Epithelial cell of alveolus of lung (primary cell): ENCODE measurements at places on chromosomes 3 and 15. TPM values are rescaled to one million over a fixed set of nuclear protein-coding genes. Genes with fewer than 3 reads are reported as not detected.

The MEGF11 gene
- not detected in 2 replicates for total RNA-seq

The RHCG gene
- under 0.01 TPM in 1 of 2 replicates, not detected in the other for total RNA-seq

The DLL4 gene
- total RNA-seq: 0.88 and 3.1 TPM in 2 replicates

The LIPH gene
- under 0.01 and 0.78 TPM in 2 replicates for total RNA-seq

The NXPE3 gene
- 16.4 and 19.5 TPM in 2 replicates for total RNA-seq

The TRPM1 gene
- not detected in 2 replicates for total RNA-seq
